ENCODE measurements at places on chromosomes 2 and 18.
A peak's percentile ranks its signal among the peaks of the same experiment; 100 is the strongest.

DNA sequence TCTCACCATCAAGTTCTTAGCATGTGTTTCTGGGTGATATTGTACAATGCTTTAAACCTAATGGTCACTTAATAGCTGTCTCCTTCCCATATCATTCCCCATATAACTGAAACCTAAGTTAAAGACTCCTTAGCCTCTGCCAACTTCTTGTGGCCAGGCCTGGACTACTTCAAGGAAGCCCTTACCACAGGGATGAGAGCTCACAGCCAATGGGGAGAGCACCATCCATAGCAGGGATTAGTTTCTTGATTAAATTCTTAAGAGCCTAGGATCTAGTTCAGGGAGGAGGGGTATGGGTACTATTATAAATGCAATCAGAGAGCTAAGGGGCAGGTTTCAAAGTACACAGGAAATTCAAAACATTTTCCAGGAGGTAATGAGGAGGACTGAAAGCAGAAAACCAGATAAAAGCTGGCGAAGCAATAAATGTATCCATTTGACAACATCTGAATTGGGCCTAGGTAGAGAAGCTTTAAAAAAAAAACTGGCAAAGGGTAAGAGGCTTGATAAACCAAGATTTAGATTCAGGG lies 34.8 kb upstream of the IHH start:
- no peak for DNase-seq
- H3K27me3 ChIP-seq, result no peaks in the 10 kb centered on the region
- no peaks in the 10 kb centered on the region for H3K36me3 ChIP-seq
- H3K27ac ChIP-seq, result no peak overlapping the region

GRCh38 chr2:218387369-218388194 lies 5.5 kb downstream of the SLC11A1 start:
- no peak overlapping the region for H3K27ac ChIP-seq
- no peaks in the 10 kb centered on the region for H3K36me3 ChIP-seq
- peaks cover 5% of the 10 kb centered on the region for H3K4me1 ChIP-seq
- H3K4me3 ChIP-seq, result peak overlapping the region; percentile 53

GRCh38 chr2:33812707-33813106 lies 213.6 kb upstream of the FAM98A start:
- H3K36me3 ChIP-seq, result no peaks in the 10 kb centered on the region
- H3K4me1 ChIP-seq, result no peaks in the 10 kb centered on the region
- H3K4me3 ChIP-seq, result no peak overlapping the region
- DNase-seq, result peak; percentile 15
- no peak overlapping the region for H3K27ac ChIP-seq
- no peaks in the 10 kb centered on the region for H3K27me3 ChIP-seq

DNA sequence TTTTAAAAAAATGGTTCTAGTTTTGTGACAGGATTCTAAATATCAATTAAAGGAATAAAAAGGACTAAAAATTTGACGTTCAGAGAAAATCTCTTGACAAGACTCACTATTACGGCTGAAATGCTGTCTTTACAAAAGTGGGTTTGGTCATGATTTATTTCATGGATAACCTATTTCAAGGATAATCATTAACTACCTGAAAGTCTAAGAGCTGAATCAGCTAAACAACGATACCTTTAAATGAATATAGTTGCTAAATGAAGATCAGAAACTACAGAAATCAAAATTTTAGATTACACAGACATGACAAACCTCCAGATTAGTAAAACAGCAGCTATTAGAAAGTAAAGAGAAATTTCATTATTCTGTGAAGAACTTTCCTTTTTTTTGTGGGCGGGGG lies 35.7 kb downstream of the RTTN start:
- no peaks in the 10 kb centered on the region for H3K36me3 ChIP-seq
- no peak overlapping the region for H3K4me3 ChIP-seq
- H3K27me3 ChIP-seq, result no peaks in the 10 kb centered on the region
- H3K4me1 ChIP-seq, result peaks cover 4% of the 10 kb centered on the region
- DNase-seq, result no peak
- no peak overlapping the region for H3K27ac ChIP-seq

- H3K4me1 ChIP-seq, result no peaks in the 10 kb centered on the region
- H3K36me3 ChIP-seq, result no peaks in the 10 kb centered on the region
- no peak for DNase-seq
- H3K27me3 ChIP-seq, result no peaks in the 10 kb centered on the region
Measured at GRCh38 chr2:103459283-103459682, 697.5 kb downstream of the TMEM182 start.

- peaks cover 6% of the 10 kb centered on the region for H3K27me3 ChIP-seq
- H3K4me3 ChIP-seq, result peak overlapping the region; percentile 62
- H3K36me3 ChIP-seq, result no peaks in the 10 kb centered on the region
- peaks cover 3% of the 10 kb centered on the region for H3K4me1 ChIP-seq
- H3K27ac ChIP-seq, result no peak overlapping the region
Measured at GRCh38 chr2:219551441-219552381, 7.9 kb downstream of the TMEM198 start.

GRCh38 chr2:29182920-29183319 lies 67.7 kb downstream of the CLIP4 start:
- H3K27ac ChIP-seq, result no peak overlapping the region
- no peaks in the 10 kb centered on the region for H3K4me1 ChIP-seq
- H3K27me3 ChIP-seq, result no peaks in the 10 kb centered on the region
- DNase-seq, result peak; percentile 51
- H3K4me3 ChIP-seq, result no peak overlapping the region

GRCh38 chr2:96760036-96760985 lies at the start of gene CNNM4:
Gene CNNM4 (plus strand): TSS chr2:96760902. CDS start chr2:96761000, 98 bp downstream.
- H3K27me3 ChIP-seq, result no peaks in the 10 kb centered on the region
- H3K4me3 ChIP-seq, result peak within 1 kb of the TSS; percentile 72
- peak within 1 kb of the TSS; percentile 31 for H3K27ac ChIP-seq
- peak; percentile 90 for DNase-seq
- H3K4me1 ChIP-seq, result peaks cover 4% of the 10 kb centered on the region
- no peaks in the 10 kb centered on the region for H3K36me3 ChIP-seq

DNA sequence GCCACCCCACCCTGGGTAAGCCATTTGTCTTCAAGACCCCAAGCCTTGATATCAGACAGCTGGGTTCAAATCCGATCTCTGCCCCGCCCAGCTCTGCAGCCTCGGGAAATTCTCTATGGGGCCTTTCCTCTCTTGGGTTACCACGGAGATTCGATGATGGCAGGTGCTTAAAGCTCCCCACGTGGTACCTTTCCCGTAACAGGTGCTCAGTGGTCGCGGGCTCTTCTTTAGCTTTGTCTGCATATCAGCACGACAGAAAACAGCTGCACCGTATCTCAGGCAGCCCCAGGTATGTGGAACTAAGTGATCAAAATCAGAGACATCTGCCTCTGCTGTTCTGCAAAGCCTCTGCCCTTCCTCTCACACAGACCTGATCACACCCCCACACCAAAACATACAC lies 37.4 kb downstream of the TTC32 start:
- DNase-seq, result no peak
- no peak overlapping the region for H3K4me3 ChIP-seq
- H3K36me3 ChIP-seq, result no peaks in the 10 kb centered on the region
- H3K4me1 ChIP-seq, result peaks cover 11% of the 10 kb centered on the region
- no peak overlapping the region for H3K27ac ChIP-seq

All from fibroblast of lung (primary cell).